Hematopoietic multipotent progenitor cell (in vitro differentiated cells): ENCODE measurements at places on chromosomes 6 and 20. TPM values are rescaled to one million over a fixed set of nuclear protein-coding genes. Genes with fewer than 3 reads are reported as not detected.

Gene SCUBE3
- total RNA-seq = not detected

Gene NKAIN4
- not detected for total RNA-seq

Gene LAMA5
- total RNA-seq = 1.6 TPM

Gene ANKRD66
- not detected for total RNA-seq

Gene EYS
- under 0.01 TPM for total RNA-seq

Gene RAMACL
- total RNA-seq = 0.27 TPM

Gene PROKR2
- total RNA-seq = not detected

Gene TNFRSF21
- total RNA-seq = 12.9 TPM

Gene OPRM1
- total RNA-seq = under 0.01 TPM

Gene DDO
- 4.6 TPM for total RNA-seq

Gene TPX2
- 5.1 TPM for total RNA-seq

Gene SOBP
- under 0.01 TPM for total RNA-seq

Gene FYN
- 20.2 TPM for total RNA-seq

Gene PAX1
- under 0.01 TPM for total RNA-seq

Gene CCDC167
- total RNA-seq = 7.0 TPM

Gene MYH7B
- total RNA-seq = 0.54 TPM

GRCh38 chr6:14412026-14412425 lies 294.5 kb downstream of the CD83 start:
- no peak for DNase-seq

- no peak for DNase-seq
These were observed 2.6 kb upstream of the HLA-B start for GRCh38 chr6:31359581-31359980.

- DNase-seq = peak; percentile 36
These were observed 30.2 kb downstream of the RANBP9 start for GRCh38 chr6:13681305-13682061.

DNA sequence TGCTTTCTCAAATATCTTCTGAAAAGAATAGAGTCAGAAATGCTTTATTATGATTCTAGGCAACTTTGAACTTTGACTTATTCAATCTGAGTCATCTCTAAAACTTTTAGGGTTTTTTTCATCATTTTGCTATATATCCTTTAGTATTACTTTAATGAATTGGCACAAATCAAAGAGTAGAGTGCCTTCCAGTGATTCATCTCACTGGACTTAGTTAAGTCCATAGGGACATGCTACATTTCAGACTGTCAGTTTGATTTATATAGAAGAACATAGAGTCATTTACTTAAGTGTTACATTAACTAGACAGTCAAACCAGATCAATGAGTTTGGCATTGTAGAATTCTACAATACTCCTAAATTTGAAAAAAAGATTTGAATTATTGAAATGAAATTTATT lies 1235.7 kb upstream of the MAP3K7 start:
- DNase-seq = no peak

- no peak for DNase-seq
These were observed 163.2 kb downstream of the AIG1 start for GRCh38 chr6:143223895-143224294.

GRCh38 chr20:38599410-38599882 lies 2.2 kb upstream of the ARHGAP40 start:
- no peak for DNase-seq

DNA sequence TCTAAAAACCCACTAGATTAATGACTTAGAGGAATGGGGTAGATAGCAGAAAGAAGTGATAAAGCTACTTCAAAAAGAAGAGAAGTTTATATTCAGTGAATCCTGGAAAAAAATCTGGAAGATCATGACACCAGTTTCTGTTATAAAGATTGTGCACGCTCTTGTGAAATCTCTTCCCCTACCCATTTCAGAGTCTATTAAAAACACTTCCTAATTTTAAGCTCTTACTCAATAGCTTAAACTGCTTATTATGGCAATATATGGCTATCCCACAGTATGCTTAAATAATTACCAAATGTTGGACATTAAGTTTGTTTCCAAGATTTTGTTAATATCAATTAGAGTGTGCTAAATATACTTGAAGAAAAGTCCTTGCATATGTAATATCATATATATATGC lies 585.3 kb upstream of the MAN1A1 start:
- no peak for DNase-seq

DNA sequence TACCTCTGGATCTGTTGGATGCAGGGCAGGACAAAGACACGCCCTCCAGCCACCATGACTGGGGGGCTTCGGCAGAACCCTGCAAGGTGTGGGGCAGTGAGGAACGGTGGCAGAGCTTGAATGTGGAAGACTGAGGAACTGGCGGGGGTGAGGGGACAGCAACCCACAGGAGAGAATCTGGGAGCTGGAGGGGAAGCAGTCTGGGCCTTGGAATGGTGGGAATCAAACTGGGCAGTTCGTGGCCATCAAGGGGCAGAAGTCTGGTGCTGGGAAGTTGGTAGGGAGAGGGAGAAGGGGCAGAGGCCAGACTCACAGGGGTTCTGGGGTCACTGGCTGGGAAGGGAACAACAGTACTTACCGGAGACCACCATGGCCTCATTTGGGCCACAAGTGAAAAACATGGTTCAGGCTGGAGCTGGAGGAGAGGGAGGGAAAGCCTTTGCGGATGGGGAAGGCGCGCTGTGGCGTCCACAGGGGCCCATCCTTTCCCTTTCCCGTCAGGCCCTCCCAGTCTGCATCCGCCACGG lies 635 bp downstream of the FLOT1 start:
- DNase-seq = no peak

GRCh38 chr20:31857861-31858759 lies 12.2 kb downstream of the DUSP15 start:
- DNase-seq = no peak

GRCh38 chr6:37897321-37897720 lies 77.8 kb downstream of the ZFAND3 start:
- no peak for DNase-seq

GRCh38 chr20:26169506-26169905 lies 472.9 kb upstream of the ZNF337 start:
- DNase-seq = no peak

DNA sequence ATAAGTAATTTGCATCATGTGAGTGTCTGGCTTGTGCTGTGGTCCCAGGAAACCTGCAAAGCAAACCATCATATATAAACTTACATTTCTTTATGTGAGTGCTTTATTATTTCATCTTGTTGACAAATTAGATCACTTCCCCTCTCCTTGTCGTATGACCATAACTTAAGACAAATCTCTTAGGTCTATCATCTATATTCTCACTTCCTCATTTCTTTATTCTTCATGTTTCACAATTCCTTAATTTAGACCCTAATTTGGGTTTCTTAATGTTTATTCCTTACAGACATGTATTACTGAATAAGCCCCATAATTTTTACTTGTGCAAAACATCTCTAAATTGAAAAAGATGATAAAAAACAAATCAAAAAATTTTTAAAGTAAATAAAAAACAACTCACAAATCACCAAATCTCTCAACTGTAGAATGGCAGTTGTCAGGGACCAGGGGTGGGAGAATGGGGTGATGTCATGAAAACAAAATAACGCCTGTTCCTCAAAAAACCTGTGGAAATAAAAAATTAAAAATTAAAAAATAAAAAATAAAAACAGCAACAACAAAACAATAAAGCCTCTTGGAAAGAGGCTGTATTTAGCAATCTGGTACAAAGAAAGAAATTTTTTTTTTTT lies 49.5 kb upstream of the FBXO30 start:
- DNase-seq = no peak

DNA sequence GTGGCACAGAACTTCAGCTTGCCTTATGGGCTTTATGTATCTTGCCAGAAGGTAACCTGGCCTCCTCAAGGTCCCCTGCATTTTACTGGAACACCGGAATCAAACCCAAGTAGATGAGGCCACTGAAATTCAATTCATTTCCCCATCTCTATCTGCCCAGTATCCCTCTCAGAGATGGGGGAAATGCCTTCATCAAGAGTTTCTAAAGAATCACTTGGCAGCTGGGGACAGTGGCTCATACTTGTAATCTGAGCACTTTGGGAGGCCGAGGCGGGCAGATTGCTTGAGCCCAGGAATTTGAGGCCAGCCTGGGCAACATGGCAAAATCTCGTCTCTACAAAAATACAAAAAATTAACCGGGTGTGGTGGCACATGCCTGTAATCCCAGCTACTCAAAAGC lies 12.9 kb downstream of the MDGA1 start:
- DNase-seq = no peak

DNA sequence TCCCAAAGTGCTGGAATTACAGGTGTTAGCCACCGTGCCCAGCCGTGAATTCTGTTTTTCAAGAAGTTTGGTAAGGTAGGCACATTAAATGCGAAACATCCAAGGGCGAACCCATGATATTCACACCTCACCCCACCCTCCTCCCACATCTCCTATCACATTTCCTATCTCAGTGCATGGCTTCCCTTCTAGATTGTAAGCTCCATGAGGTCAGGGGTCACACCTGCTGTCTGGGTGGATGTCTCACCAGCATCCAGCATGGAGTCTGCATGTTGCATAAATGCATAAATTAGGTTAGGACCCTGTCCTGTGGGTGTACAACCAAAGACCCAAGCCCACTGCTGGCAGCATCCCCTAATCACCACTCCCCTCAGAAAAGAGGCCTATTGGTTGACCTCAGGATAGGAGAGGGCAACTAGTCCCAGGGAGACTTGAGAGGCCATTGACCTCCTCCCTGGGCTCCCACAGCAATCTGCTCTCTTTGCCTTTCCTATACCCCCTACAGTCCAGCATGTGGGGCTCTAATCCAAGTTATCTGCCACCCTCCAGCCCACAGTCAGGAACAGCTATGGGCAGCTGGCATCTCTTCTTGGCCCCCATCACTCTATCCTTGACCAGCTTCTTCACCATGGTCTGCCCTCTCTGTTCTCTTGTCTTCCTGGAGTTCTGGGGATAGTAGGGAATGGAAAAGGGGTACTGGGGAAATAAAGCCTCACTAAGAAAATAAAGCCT lies 4.2 kb downstream of the PRRT1 start:
- no peak for DNase-seq

GRCh38 chr20:4519534-4519933 lies 202.2 kb upstream of the PRND start:
- DNase-seq = no peak

DNA sequence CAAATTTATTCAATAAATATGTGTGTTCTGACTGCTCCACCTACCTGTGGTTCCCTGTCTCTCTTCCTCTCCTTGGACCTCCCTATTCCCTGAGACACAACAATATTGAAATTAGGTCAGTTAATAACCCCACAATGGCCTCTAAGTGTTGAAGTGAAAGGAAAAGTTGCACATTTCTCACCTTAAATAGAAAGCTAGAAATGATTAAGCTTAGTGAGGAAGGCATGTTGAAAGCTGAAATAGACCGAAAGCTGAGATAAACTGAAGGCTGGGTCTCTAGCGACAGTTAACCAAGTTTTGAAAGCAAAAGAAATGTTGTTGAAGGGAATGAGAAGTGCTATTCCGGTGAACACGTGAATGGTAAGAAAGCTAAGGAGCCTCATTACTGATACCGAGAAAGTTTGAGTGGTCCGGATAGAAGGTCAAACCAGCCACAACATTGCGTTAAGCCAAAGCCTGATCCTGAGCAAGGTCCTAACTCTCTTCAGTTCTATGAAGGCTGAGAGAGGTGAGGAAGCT lies 34.1 kb downstream of the UST start:
- no peak for DNase-seq

DNA sequence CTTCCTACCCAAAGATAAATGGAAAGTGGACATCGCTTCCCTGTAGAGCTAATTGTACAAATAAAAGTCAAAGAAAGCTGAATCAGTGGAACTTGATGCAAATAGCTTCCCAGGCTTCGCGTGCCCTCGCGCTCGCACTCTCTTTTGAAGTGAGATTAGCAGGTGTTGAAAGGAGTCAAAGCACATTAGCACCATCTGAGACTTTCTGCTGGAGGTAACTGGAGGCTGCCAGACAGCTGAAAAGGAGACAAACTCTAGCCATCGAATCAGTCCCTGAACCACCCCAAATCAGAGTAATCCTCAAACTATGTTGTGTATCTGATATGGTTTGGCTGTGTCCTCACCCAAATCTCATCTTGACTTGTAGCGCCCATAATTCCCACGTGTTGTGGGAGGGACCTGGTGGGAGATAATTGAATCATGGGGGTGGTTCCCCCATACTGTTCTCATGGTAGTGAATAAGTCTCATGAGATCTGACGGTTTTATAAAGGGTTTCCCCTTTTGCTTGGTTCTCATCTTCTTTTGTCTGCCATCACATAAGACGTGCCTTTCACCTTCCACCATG lies 23.7 kb downstream of the SULF2 start:
- DNase-seq = no peak

GRCh38 chr6:125952764-125953501 lies 3.6 kb upstream of the HINT3 start:
- DNase-seq = no peak

DNA sequence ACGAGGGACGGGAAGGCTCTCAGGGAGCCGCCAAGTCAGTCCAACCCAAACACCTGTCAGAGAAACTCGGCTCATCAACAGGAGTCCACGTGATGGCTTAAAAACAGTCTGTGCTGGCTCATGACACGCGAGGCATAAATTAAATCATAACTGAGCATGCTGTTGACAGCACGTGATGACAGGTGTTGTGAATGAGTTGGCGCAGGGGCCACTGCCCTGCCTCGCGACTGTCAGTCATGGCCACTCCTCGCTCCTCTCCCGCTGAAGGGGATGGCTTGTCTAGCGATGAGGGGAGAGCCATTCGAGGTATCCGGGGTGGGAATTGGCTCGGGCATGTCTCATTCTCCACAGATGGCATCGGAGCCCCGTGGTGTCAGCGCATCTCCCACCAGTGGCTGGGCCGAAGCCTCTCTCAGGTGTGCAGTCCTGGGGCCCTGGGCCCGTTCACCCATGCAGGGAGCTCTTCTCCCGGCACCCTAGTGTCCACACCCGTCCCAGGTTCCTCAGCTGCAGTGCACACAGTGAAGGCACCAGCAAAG lies 313.3 kb downstream of the BMP7 start:
- no peak for DNase-seq

GRCh38 chr6:170405311-170405975 lies 98.9 kb downstream of the FAM120B start:
- peak; percentile 16 for DNase-seq

DNA sequence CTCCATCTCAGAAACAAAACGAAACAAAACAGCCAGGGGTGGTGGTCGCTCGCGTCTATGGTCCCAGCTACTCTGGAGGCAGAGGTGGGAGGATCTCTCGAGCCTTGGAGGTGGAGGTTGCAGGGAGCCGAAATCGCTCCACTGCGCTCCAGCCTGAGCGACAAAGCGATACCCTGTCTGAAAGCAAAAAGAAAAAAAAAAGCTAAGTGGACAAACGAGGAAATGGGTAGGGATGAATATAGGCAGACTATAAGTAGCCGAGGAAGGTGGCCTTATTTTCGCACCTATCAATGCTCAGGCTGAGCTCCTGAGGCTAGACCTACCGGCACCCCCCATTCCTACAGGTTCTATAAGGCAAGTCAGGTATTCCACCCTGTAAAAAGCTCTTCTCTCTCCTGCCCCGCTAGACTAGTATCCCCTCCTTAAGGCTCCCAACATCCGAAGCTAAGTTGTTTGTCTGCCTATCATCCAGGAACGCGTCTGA lies 650 bp upstream of the CASP8AP2 start:
- DNase-seq = peak; percentile 50
